Astrocyte (in vitro differentiated cells and primary cell): ENCODE measurements at places on chromosomes 3 and 15.

DNA sequence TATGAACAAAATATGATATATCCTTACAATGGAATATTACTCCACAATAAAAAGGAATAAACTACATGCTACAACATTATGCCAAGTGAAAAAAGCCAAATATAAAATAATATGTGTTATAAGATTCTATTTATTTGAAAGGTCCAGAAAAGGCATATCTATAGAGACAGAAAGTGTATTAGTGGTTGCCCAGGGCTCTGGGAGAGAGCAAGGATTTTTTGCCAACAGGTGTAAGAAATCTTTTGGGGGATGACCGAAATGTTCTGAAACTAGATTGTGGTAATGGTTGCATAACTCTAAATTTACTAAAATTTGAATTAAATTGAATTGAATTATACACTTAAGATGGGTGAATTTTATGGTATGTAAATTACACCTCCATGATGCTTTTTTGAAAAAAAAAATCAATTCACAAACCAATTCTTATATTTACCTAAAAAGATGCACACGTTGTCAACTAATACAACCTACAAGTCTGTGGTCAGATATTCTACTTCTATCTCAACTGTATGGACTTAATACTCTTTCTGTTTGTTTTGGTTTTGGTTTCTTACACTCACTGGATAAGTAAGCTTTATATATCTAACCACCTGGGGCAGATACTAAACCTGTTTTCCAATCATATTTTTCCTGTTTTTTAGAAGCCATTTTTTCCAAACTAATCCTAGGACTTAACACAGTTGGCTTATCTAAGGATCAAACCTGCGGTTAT lies 75.8 kb downstream of the FBN1 start:
- DNase-seq = no peak

DNA sequence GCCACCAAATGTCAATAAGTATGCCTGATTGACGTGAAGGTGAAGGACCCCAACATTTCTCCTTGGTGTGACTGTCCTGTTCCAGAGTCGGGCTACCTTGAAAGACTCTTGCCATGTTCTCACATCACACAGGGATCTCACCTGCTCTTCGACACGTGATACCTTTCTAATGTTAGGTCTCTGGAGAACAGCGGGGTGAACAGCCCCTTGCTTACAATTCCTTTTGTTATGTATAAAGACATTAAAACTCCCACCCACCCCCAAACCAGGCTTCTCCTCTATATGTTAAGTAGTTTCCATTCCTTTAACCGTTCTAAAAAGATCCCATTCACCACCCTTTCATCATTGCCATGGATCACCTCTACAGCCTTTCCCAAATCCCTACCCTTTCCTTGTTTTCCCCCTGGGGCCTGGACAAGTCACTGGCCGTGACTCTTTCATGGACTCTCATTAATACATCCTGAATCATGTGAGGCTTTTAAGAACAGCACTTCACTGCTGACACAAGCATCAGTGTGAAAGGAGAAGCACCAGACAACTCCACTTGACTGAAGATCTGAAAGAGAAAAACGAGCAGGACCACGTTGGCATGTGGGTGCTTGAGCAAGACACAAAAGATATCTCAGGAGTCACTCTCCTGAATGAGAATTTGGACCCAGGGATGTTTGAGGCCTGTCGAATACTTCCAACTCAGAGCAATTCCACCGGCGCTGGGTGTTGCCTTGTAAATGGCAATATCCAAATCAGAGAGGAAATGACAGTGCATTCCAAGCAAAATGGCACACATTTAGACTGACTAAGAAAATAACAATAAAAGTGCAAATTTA lies 115.0 kb downstream of the FOXP1 start:
- no peak for DNase-seq

DNA sequence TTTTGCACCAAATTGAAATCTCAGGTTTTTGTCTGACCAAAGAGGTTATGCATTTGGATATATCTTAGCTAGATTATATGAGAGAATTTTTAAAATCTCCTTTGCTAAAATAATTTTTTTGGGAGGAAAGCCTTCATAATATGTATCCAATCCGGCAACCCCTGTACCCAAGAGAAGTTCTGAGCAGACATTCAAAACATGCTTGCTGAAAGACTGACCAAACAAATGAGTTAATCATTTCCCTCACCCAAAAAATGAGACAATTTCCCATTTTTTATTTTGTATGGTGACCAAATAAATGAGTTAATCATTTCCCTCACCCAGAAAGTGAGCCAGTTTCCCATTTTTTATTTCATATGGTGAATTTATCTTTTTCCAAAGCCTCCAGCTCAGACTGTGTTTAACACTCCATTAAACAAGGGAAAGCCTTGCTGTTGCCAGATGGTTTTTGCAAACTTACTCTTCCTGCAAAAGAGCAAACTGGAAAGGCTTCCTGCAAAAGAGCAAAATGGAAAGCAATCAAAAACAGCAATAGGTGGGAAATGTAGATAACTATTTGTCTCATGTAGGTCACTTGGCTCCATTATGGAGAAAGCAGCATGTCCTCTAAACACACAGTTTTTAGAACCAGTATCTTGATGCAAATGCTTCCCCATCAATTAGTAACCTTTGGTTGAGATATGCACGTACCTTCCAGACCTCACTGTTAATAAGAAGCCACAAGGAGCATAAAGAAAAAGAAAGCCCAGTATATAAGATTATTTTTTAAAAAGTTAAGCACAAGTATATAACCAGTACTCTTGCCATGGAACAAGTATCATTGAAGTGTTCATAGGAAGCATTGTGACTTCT lies 78.4 kb upstream of the OSTN start:
- peak; percentile 34 for DNase-seq

DNA sequence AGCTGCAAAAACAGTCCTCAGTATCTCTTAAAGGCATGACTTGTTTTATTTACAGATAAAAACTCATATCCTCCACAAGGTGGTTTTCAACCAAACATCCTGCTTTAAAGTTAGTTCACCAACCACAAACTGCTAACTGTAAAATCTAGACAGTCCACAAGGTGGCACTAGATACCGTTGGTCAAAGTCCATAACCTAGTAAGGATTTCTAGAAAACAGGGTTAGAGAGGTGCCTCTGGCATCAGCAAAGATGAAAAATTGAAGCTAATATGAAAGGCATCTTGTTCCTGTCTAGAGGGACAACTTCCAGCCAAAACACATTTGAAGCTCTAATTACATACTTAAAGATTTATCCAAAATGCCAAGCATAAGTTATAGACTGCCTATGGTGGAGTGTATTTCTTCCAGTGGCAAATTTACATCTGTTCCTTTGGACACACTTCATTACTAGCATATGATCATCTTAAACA lies 56.0 kb downstream of the ZMAT3 start:
- peak; percentile 55 for DNase-seq

DNA sequence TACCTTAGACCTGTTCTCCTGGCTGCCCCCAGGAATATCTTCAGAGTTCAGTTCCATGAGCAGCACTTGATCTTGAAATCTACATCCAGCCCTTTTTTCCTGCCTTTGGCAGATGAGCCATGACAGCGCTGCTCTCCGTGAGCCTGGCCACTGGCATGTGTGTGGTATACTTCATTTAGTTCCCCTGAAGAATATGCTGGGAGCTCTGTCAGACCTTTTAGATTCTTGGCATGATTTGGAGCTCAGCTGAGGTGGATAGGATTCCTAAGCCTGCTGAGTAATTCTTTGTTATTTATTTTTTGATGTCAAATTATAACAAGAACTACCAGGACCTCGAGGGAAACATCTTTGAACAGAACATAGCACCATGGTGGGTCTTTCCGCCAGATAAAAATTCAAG lies 121.7 kb downstream of the EDEM1 start:
- peak; percentile 66 for DNase-seq

DNA sequence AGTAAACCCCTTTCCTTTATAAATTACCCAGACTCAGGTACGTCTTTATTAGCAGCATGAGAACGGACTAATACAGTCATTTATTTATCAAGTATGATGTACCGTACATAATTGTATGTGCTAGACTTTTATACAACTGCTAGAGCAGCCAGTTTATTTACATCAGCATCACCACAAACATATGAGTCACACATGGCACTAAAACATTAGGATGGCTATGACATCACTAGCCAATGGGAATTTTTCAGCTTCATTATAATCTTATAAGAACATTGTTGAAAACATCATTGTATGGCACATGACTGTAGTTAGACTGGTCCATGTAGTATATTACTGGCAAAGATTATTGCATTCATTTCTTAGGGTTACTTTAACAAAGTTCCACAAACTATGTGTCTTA lies 121.7 kb downstream of the ZMAT3 start:
- no peak for DNase-seq

DNA sequence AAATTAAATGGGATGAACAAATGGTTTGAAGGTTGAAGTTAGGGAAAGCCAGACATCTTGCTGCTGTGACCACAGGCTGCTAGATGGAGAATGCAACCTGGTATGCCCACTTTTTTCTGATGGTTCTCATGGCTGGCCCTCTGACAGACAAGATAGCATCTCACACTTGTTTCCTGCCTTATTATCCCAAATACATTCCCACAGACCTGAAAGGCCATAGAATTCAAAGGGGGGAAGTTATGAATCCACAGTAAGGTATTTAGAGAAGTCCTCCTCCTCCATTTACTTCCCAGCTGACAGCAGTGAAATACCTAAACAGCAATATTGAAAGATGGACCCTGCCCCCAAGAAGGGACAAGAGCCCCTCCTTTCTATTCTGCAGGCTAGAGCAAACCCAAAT lies 32.4 kb downstream of the LEO1 start:
- DNase-seq = peak; percentile 2

DNA sequence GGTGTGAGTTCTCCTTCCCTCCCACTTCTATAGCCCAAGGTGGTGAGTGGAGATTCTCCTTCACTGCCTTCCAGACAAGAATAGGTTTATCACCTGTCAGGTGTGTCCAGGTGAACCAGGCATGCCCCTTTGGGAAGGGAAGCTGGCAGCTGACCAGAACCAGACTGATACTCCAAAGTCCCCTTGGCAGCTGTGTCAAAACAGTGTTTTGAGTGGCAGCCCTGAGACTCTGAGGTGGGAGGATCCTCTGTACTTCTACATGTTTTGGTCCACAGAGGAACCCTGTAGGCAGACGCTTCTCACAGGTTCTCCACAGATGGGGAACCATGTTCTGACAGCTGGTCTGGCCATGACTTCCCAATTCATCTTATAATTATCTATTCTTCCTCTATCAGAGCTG lies 30.1 kb downstream of the ISL2 start:
- DNase-seq = no peak

DNA sequence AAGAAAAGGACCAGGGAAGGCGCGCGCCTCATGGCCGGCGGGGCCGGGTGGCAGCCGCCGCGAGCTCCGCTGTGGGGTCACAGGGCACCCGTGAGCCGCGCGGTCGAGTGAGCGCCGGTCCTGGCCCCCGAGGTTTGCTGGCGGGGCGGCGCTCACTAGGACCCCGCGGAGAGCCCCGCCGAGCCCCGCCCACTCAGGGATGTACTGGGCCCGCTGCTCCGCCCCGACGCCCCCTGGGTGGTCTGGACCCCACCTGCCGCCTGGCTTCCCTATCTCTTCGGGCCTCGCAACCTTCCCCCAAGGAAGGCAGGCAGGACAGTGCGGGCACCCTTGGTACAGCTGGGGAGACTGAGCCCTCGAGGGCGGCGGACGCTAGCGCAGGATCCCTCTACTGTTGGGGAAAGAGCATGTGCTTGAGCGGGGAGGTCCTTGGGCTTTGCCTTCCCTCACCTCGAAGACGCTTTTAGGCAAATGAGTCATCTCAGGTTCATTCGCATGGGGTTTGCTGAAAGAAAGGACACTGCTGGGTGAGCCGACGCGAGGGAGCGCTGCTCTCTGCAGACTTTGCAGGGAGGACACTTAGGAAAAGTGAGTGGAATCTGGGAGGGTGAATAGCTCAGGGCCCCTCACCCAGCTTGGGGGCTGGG lies at the start of gene CHRNB4:
Gene CHRNB4, minus strand, starts transcription at position 109 of the 647 bp plus-strand sequence. Its CDS starts 77 bp downstream, at position 32.
- DNase-seq = peak; percentile 18

- no peak for DNase-seq
These were observed 61.7 kb downstream of the STRIT1 start for GRCh38 chr3:155231792-155232191.

DNA sequence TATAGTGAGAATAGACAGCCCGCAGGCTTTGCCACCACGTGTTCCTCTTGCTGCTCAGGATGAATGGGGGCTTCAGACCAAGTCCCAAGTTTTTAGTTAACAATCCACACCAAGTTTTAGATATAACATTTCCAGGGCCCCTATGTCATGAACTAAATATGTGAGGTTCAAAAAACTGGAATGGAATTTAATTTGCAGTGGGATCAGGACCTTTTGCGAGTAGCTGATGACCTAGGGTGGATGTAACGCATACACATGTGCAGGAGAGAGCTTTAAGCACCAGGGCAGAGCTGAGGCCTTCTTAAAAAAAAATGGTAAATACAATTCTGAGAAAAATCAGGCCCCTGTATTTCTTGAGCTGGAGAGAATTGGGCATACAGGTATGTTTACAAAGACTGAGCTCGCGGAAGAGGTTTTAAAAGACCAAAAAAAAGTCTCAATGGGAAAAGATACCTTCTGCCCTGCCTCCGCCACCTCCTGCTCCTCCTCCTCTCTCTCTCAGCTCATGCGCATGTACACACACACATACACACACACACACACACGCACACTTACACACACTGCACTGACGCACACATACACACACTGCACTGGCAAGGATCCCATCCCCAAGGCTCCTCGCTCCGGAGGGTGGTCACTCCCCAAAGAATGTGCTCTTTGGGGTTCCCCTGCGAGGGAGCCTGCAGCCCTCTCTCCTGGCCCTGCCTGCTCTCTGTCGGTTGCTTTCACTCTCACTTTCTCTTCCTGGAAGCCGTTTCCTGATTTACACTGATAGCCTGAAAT lies 48.2 kb upstream of the IGF1R start:
- peak; percentile 70 for DNase-seq

DNA sequence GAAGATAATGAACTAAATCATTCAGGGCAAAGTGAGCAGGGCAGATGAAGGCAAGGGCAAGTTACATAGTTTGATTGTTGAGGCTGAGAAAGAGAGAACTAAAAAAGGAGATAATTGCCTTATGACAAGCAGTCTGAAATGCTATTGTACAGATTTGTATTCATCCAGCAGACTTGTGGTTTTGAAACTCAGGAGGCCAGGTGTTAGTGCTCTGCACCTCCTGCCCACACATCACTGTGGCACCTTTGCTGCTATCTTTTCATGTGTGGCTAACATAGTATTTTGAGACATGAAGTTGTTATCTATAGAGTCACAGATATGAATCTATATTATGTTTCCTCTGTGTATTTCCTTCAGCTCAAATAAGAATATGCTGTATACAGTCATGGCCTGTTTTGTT lies 24.3 kb upstream of the SUCLG2 start:
- DNase-seq = no peak

GRCh38 chr15:42344763-42345162 lies 14.5 kb upstream of the CAPN3 start:
- DNase-seq = peak; percentile 68

DNA sequence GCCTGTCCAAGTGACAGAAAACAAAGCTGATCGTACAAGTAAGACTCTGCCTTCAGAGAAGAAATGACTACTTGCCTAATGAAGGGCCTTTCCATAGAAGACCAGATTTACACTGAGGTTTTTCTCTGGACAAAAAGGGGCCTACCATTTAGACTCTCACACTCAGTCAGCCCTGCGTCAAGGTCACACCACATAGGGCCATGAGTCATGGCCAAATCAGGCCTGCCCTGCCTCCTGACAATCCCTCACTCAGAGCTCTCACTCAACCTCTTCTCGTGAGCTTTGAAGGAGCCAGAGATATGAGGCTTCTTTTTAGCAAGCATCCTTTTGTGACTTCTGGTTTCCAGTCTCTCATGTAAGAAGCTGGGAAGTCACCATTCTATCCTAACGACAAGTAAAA lies 68.1 kb upstream of the NMNAT3 start:
- peak; percentile 80 for DNase-seq
